Stimulated activated naive CD4-positive, alpha-beta T cell (primary cell): ENCODE measurements at places on chromosomes 2 and 18.

DNA sequence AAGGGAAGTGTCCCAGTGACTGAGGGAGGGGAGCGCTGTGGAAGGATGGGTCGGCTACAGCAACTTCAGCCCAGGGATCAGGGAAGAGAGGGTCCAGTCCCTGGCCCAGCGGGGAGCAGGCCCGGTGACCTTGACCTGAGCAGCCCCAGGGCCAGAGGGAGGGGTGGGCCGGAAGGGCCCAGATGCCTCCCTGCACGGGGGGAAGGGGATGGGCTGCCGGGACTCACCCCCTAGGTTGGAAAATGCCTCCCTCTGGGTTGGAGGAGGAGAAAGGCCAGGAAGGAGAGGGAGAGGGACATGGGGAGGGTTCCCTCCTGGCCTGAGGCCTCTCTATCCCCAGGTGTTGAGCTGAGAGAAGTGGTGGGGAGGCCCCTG, 19.8 kb downstream of the GPC1 start:
- DNase-seq = no peak

DNA sequence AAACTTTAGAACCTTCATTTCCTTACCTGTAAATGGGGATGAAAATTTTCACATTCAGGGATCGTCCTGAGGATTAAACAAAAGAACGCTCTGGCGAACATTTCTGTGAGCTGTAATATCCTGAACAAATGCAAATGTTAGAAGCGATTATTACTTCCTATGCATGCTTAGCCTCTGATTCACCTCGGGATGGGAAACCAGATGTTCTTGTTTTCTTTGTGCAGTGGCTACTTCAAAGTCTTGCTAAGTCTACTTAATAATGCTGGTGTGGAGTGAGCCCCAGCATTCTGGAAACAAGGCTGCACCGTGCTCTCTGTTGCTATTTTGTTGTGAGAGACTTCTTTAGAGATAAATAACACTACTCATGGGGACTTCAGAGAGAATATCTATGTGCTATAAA, 119.1 kb upstream of the PELI1 start:
- DNase-seq = no peak

GRCh38 chr2:54541995-54542394, 85.9 kb downstream of the SPTBN1 start:
- no peak for DNase-seq

DNA sequence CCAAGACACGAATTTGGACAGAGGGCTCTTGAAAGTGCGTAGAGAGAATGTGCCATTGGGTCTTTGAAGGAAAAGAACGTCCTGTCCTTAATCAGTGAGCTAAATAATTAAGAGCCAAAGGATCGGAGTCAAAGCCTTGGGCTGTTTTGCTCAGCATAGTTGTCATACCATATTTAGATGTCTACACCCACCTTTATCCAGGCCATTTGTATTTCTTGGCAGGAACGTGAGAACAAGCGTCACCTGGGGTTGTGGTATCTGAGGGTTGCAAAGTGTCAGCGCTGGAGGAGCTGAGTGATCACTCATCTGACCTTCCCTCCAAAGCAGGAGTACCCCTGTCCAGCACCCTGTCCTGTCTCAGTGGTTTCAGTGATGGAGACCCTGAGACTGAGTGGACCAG, 4.5 kb downstream of the LPIN1 start:
- DNase-seq = no peak
